ENCODE measurements at places on chromosomes 11 and 22. TPM values are rescaled to one million over a fixed set of nuclear protein-coding genes. Genes with fewer than 3 reads are reported as not detected.

DNA sequence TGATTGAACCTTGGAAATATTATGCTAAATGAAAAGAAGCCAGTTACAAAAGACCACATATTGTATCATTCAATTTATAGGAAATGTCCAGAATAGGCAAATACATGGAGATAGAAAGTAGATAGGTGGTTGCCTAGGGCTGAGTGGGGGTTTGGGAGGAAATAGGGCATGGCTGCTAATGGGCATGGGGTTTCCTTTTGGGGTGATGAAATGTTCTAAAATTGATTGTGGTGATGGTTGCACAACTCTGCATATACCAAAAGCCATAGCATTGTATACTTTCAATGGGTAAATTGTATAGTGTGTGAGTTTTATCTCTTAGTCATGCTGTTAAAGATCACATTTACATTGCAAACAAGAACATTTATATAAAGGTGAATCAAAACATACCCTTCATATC is 48.7 kb downstream of the LDLRAD3 start:
- H3K27ac ChIP-seq, result no peak overlapping the region
- no peak overlapping the region for H3K4me3 ChIP-seq

DNA sequence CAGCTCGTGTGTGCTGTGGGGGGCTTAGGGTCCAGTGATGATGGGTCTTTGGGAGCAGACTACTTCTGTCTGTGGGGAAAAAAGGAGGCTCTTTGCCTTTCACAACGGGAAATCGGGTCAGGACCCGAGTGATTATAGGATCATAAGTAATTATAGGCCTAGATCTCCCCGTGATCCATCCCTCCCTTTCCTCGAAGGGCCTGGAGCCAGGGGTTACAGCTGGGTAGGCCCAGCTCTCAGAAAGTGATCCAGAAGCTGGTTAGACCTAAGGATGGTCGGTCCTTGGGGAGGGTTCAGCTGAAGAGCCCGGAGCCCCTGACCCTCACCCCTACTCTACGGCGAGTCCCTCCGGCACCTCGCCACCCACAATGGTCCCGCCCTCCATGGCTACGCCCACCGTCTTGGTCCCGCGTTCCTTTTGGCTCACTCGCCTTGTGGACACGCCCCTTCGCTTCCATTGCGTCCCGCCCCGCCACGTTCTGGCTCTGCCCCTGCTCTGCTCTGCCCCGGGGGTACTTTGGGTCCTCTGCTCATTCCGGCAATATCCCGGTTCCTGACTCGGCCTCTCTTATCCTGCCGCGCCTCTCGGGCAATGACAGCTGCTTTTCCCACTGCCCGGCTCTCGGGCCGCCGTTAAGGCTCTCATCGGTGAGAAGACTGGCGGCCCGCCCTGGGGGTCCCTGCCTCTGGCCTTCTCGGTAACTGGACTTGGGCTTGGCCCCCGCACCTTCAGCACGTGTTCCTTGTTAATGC is 5.0 kb downstream of the IGSF22 start:
- no peaks in the 10 kb centered on the region for H3K27me3 ChIP-seq
- H3K4me3 ChIP-seq, result peak overlapping the region; percentile 61
- peak; percentile 95 for DNase-seq
- no peaks in the 10 kb centered on the region for H3K4me1 ChIP-seq
- H3K36me3 ChIP-seq, result no peaks in the 10 kb centered on the region

DNA sequence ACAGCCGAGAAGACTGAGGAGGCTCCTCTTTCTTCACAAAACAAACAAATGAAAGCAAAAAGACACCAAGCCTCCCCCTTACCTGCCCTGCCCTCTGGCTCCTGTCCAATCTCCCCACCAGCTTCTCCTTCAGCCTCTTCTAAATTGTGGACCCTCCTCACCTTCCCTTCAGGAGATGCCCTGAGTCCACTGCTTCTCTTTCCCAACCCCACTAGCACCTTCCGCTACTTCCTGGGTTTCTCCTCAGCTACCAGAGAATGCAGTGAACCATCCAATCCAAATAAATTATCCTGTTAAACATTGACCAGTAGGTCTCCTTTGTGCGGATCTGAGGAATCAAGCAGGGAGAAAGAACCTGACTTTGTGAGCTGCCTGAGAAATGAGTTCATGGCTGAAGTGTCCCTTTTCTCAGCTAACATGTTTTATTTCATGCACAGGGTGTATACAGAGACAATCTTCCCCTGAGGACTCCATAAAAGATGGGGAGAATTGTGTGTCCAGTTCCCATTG is 63.2 kb upstream of the VPREB1 start:
- peaks cover 8% of the 10 kb centered on the region for H3K27me3 ChIP-seq
- H3K4me3 ChIP-seq, result no peak overlapping the region
- H3K4me1 ChIP-seq, result no peaks in the 10 kb centered on the region
- peak; percentile 41 for DNase-seq
- H3K27ac ChIP-seq, result no peak overlapping the region

- H3K36me3 ChIP-seq, result no peaks in the 10 kb centered on the region
- H3K4me1 ChIP-seq, result peaks cover 65% of the 10 kb centered on the region
- H3K27ac ChIP-seq, result peak overlapping the region; percentile 88
Measured at GRCh38 chr11:61694946-61695706, 14.9 kb downstream of the DAGLA start.

GRCh38 chr22:33640900-33641299 is 279.4 kb downstream of the LARGE1 start:
- no peak overlapping the region for H3K4me3 ChIP-seq
- no peak overlapping the region for H3K27ac ChIP-seq

DNA sequence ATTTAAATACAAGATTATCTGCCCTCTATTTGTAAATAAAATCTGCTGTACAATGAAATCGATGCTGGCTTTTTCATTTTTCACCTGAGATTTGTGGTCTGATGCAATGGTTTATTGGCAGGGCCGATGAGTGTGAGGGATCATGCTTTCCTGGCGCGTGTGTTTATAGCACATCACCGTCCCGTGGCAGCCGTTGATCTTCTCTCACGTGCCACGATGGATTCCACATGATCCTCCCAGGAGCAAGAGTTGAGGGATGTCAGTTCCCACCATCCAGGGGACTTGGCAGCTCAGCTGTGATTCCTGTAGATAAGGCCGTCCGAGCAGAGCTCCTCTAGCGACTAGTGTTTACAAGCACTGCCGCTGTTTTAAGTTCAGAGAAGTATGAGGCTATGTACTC is 213.7 kb downstream of the TBC1D22A start:
- no peak overlapping the region for H3K4me3 ChIP-seq
- no peak for DNase-seq

GRCh38 chr11:102666331-102666957 is 39.1 kb downstream of the MMP27 start:
- no peak overlapping the region for H3K4me3 ChIP-seq
- no peaks in the 10 kb centered on the region for H3K36me3 ChIP-seq
- H3K27me3 ChIP-seq, result no peaks in the 10 kb centered on the region
- H3K4me1 ChIP-seq, result no peaks in the 10 kb centered on the region
- no peak overlapping the region for H3K27ac ChIP-seq
- peak; percentile 65 for DNase-seq

DNA sequence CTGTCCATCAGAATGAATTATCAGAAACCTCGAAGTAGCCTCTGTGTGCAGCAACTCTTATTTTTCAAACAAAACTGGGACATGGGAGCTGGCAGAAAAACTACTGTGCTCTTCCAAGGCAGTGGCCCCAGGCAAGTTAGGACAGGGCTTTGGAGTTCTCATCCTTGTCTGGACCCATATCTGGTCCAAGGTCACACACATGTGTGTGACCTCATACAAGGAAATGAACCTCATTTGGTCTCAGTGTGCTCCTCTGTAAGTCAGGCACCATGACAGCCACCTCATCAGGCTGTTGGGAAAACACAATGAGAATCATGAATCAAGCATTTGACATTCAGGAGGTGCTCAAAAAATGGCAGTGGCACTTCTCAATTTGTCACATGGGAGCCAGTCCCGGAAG is 25.8 kb downstream of the LARGE1 start:
- DNase-seq, result no peak
- H3K36me3 ChIP-seq, result no peaks in the 10 kb centered on the region
- H3K27me3 ChIP-seq, result no peaks in the 10 kb centered on the region
- no peak overlapping the region for H3K4me3 ChIP-seq

DNA sequence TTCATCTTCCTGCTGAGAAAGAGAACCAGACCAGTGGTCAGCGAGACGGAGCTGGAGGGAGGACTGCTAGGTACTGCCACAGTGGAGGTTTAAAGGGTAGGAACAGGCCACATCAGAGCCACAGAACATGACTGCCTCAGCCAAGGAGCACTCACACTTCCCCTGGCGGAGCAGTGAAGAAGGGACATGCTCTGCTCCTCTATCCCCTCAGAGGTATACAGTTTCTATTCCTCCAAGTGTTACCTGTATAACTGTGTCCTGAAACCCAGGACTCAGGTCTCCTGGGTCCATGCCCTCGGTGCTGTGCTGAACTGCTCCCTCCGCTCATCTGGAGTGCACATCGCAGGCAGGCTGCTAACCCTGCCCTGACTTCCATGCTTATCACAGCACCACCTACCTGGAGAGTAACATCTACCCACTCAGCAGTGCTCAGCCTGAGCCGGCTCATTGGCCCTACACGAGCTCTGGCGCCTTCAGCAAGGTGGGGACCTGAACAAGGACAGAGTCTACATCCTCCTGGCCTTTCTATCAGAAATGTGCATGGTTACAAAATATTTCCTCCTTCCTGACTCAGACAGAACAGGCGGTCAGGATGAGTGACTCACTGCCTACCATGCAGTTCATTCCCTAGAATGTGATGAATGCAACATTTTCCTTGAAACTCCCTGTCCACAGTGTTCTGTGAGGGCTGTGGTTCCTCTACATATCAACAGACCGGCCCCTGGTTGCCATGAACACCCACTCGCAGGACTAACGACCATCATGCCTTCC is 52.9 kb downstream of the C11orf58 start:
- no peak overlapping the region for H3K4me3 ChIP-seq
- no peaks in the 10 kb centered on the region for H3K27me3 ChIP-seq
- no peak for DNase-seq
- H3K27ac ChIP-seq, result peak overlapping the region; percentile 73
- H3K4me1 ChIP-seq, result peaks cover 19% of the 10 kb centered on the region

DNA sequence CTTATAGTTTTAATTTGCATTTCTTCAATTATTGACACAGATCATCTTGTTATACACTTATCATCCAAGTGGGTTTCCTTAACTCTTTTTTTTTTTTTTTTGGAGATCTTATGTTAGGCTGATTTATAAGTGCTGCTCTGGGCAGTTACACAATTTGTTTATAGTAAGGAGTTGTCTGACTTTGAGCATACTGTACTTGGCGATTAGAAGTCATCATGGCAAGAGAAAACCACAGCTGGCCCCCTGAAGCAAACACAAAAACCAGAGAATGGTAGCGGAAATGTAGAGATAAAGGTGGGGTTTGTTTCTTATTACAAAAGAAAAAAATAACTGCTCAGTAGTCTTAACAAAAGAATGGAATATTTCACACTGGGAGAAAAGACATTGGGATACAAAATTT is 292.6 kb downstream of the SWAP70 start:
- peaks cover 30% of the 10 kb centered on the region for H3K36me3 ChIP-seq
- DNase-seq, result no peak
- H3K27me3 ChIP-seq, result no peaks in the 10 kb centered on the region
- no peak overlapping the region for H3K27ac ChIP-seq
- H3K4me1 ChIP-seq, result no peaks in the 10 kb centered on the region
- H3K4me3 ChIP-seq, result no peak overlapping the region

DNA sequence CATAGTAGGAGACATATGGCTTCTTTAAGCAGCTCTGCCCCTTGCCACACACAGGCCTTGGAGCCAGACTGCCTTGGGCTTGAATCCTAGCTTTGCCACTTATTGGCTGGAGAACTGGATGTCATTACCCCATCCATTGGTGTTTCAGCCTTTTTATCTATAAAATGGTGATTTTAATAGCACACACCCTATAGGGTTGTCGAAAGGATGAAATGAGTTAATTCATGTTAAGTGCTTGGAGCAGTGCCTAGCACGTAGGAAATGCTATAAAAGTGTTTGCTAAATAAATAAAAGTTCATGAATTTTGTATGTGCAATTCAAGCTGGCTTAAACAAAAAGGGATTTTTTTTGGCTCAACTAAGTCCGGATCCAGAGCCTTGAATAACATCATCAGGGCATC is 120.7 kb downstream of the TIMP3 start:
- peaks cover 16% of the 10 kb centered on the region for H3K4me1 ChIP-seq
- H3K4me3 ChIP-seq, result no peak overlapping the region
- no peaks in the 10 kb centered on the region for H3K27me3 ChIP-seq
- no peaks in the 10 kb centered on the region for H3K36me3 ChIP-seq
- DNase-seq, result no peak
- H3K27ac ChIP-seq, result no peak overlapping the region

DNA sequence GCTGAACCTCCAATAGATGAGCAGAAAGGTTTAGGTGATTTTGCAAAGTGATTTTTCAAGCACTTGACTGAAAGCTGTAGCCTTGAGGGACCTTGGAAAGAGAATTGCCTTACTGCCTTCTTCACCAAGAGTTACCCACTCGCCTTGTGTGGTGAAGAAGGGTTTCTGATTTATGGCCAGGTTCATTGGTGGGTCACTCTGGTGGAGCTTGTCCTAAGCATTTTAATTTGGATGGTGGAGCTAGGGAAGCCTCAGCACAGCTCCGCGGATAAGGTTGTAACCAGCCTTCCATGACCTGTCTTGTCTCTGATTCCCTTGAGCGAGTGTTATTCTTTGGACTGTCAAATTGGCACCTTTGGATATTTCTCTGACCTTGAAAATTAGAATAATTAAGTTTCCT is 226.4 kb downstream of the FAT3 start:
- H3K36me3 ChIP-seq, result no peaks in the 10 kb centered on the region
- H3K27me3 ChIP-seq, result no peaks in the 10 kb centered on the region
- no peak for DNase-seq
- no peak overlapping the region for H3K27ac ChIP-seq
- H3K4me3 ChIP-seq, result no peak overlapping the region
- no peaks in the 10 kb centered on the region for H3K4me1 ChIP-seq

DNA sequence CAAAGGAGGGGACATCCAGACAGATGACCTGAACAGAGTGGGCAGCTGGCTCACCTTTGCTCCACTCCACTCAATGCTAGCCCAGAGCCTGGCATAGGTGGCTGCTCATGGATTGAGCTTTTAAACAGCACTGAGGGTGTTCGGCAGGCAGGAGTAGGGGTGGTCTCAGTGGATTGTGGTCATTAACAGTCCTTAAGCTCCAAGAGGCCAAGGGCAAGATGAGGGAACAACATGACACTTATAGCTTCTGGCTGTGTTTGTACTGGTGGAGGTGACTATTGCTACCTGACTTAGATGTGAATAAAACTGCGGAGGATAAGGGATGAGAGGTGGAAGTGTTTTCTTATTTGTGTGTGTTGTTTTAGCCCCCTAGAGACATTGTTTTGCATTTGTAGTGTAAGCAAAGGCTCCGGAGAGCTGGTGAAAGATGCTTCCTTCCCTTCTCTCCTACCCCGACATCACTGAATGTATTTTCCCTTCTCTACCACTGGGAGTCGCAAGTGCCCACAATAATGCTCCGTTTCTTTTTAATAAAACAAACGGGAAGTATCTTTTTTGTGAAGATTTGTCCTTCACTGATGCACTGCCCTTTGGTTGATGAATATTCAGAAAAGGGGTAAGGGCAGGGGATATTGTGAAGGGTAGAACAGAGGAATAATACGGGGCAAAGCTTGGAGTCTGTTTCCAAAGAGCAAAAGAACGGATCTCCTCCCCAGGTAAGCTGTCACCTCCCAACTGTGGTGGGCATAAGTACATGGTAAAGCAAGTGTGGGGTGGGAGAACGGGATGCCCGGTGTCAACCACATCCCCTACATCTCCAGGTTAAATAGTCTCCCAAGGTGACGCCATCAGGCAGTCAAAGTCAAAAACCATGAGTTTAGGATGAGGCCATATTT is 27.5 kb upstream of the MTNR1B start:
- H3K27me3 ChIP-seq, result no peaks in the 10 kb centered on the region
- peak; percentile 70 for DNase-seq
- H3K4me3 ChIP-seq, result no peak overlapping the region
- no peaks in the 10 kb centered on the region for H3K36me3 ChIP-seq
- no peaks in the 10 kb centered on the region for H3K4me1 ChIP-seq
- H3K27ac ChIP-seq, result no peak overlapping the region

ASCL2 gene
- not detected for total RNA-seq

TIGD3 gene
- total RNA-seq, result not detected

SEZ6L gene
- total RNA-seq, result not detected

Measured in stomach (tissue), 19 donors.